ENCODE measurements at places on chromosomes 13 and 19.

DNA sequence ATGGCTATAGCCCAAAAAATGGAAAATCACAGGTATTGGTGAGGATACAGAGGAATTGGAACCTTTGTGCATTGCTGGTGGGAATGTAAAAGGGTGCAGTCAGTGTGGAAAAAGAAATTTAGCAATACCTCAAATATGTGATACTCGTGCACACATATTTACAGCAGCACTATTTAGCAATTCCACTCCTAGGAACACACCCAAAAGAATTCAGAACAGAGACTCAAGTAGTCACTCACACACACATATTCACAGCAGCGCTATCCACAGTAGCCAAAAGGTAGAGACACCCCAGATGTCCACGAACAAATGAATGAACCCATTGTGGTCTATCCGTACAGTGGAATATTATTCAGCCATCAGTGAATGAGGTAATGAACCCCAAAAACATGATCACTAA lies 114.0 kb downstream of the COL4A2 start:
- no peak for DNase-seq

GRCh38 chr13:21297447-21297846 lies 121.0 kb downstream of the MRPL57 start:
- DNase-seq, result no peak

- DNase-seq, result no peak
Observed at GRCh38 chr13:91596842-91597241, 198.4 kb downstream of the GPC5 start.

- DNase-seq, result no peak
Observed at GRCh38 chr19:38952395-38953165, 21.8 kb downstream of the MRPS12 start.

- no peak for DNase-seq
Observed at GRCh38 chr19:10237702-10238101, 6.6 kb upstream of the S1PR2 start.
